ENCODE measurements at places on chromosomes 7 and 10.

DNA sequence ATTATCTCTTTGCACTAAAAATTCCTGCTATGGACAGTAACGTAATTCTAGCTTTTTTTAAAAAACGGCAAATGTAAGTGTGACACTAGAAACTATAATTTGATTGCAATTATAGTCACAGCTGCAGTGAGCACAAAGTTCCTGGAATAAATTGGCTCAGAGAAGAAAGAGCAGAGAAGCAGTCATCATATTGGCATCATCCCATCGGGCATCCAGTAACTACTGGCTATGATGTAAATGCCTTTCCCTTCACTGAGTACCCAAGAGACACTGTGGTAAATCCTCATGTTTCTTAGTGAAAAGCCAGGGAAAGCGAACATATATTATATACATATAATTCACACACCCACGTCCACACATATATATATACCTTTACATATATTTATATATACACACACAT, 43.6 kb downstream of the PIP4K2A start:
- no peak for DNase-seq

- DNase-seq = peak; percentile 59
Observed at GRCh38 chr10:27743012-27743876, 2.4 kb downstream of the MKX start.

DNA sequence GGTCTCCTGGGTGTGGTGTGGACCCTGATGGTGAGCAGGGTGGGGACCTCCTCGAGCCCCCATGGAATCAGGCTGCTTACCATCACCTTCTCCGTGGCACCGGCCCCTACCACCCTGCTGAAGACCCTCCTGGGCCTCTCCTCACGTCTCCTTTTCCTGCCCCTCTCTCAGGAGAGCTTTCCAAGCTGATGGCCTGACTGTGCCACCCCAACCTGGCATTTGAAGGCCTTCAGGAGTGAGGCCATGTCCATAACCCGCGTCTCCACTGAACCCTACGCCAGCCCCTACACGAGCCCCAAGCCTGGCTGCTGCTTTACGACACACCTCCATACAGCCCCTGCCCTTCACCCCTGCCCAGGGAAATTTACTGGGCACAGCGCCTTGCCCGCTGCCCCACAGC, 55.4 kb downstream of the ZRANB1 start:
- DNase-seq = no peak

- no peak for DNase-seq
Observed at GRCh38 chr10:69292459-69292858, 14.2 kb downstream of the HK1 start.

- DNase-seq = no peak
Observed at GRCh38 chr7:100575746-100576383, 2.2 kb upstream of the SAP25 start.

- no peak for DNase-seq
Observed at GRCh38 chr7:36994456-36995112, 270.3 kb upstream of the AOAH start.

- DNase-seq = no peak
Observed at GRCh38 chr7:45236666-45237065, 79.1 kb downstream of the RAMP3 start.

DNA sequence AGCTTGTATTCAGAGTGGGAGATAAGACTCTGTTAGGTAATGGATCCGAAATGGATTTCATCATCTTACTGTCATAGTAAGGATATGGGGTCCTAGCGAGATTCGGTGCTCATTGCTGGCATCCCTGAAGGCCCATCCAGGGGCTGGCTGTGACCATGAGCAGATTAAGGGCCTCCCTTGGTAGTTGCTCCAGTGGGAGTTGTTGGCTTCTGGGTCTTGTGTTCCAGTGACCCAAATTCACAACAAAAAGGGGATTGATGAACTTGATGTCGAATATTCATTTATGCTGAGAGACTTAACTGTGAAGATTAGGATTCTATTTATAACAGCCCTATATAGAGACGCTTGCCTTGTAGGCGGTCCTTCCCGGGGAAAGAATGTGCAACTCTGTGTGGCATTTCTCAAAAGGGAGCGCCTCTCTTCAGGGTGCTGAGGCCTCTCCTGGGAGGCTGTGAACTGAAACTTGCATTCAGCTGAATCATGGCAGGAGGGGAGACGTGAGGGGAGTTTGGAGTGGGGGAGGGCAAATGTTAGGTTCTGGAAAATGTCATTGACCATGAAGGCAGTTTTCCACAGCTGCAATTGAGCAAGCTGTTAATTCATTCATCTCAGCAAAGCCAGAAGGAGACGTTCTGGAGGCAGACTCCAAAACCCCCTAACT, 233.1 kb upstream of the FZD8 start:
- no peak for DNase-seq

DNA sequence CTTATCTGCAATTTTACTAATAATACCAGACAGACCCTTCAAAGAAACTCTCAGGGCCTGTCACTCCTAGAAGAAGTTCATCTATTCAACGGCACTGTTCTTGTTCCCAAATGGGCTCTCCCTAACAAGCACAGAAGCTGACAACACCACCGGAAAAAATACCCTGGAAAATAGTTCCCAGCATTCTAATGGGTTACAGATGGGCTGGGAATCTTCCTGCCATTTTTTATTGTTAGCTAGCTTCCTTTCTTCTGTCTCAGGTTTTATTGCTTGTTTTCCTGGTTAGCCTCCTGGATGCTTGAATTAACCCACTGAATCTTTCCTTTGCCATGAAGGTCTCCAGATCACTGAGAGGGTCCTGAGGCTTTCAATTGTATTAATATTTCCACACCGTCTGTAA, 689.8 kb upstream of the NRP1 start:
- no peak for DNase-seq

- no peak for DNase-seq
Observed at GRCh38 chr7:143504215-143504936, 26.7 kb downstream of the TAS2R41 start.

- DNase-seq = peak; percentile 84
Observed at GRCh38 chr10:49761789-49762565, at the start of gene OGDHL. OGDHL (minus strand) TSS chr10:49762323; CDS start chr10:49758592, 3,731 bp downstream.

- no peak for DNase-seq
Observed at GRCh38 chr10:117348236-117348635, 27.0 kb downstream of the PDZD8 start.

GRCh38 chr7:12194426-12194825, 16.7 kb upstream of the TMEM106B start:
- DNase-seq = no peak

GRCh38 chr7:106152313-106152665, 40.2 kb upstream of the SYPL1 start:
- no peak for DNase-seq

DNA sequence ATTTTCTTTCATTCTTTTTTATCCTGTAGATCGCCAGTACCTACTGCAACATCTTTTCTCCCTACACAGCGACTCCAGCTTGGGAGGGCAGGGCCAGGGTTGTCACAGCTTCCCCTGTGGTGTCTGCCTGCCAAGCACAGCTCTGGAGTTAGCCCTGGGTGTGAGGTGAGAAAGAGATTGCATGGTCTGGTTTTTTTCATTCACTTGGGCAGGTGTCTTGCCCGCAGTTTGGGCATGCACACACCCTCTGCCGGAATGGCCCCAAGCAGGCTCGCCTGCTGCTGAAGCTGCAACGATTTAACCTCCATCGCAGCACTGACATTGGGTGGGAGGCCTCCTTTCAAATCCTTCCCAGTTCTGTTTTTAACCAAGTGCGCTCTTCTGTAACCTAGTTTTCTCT, 132.8 kb downstream of the WNT2 start:
- no peak for DNase-seq

- DNase-seq = no peak
Observed at GRCh38 chr10:4212111-4212630, 427.2 kb upstream of the KLF6 start.

- DNase-seq = no peak
Observed at GRCh38 chr7:23893942-23894891, 184.2 kb downstream of the STK31 start.

GRCh38 chr10:1540144-1540543, 197.2 kb downstream of the ADARB2 start:
- no peak for DNase-seq

- DNase-seq = peak; percentile 66
Observed at GRCh38 chr10:84008878-84009277, 130.4 kb upstream of the GHITM start.

DNA sequence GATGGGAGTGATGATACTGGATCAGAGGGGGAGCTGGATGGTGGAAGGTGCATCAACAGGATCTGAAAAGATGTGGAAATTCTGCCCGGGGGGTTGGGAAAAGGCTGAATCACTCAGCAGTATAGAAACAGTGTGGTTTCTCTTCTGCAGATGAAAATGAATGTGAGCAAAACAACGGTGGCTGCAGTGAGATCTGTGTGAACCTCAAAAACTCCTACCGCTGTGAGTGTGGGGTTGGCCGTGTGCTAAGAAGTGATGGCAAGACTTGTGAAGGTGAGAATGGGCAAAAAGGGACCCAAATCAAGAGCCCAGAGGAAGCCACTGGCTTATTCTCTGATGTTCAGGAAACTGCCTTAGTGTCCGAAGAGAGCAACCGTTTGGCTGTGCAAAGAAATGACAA, 12.9 kb downstream of the OIT3 start:
- no peak for DNase-seq

DNA sequence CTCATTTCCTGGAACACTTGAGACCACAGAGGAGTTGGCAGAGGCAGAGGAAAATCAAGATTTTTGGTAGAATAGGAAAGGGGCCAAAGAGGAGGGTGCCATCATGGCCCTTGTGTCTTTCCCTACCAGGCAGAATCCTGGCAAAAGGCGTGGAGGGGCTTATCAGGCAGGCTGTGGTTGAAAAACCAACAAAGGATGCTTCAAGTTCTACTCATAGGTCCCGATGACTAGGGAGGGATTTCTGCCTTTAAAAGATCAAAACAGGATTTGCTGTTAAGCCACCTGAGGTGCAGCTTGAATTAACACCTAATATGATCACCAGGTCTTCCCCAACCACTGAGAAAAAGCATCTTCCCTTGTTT, 45.7 kb downstream of the BPGM start:
- DNase-seq = no peak

DNA sequence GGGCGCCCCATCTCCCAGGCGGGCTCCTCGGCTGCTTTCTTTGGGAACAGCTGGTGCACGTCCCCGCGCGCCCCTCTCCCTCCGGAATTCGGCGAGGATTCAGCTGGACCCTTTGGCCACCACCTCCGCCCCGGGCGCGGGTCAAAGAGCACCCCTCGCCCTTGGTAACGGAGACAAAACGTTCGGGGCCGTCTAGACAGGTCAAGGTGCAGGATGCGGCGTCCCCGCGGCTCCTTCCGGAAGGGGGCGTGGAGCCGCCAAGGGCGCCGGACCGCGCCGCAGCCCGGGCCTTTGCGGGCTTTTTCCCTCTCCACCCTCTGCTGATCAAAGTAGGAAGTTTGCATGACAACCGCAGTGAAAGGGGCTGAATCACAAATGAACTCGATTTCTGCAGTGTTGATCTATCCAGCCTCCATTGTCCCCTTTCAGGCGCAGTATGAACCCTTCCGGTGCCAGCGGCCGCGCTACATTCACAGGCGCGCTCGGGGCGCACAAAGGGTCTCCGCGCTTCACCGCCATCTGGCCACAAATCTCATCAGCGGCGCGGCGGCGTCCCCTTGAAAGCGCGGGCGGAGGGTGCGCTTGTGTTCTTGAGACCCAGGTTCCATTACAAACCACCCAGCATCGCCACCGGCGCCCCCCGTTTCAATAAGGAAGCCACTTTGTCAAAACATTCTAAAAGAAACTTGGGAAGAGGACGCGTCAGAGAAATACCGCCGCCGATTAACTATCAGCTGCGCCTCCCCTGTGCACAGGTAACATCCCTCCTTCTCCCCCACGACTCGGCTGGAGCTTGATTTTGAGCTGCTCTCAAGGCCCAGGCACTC, 36.4 kb downstream of the CNPY1 start:
- no peak for DNase-seq

GRCh38 chr10:69786791-69787190, 14.9 kb upstream of the COL13A1 start:
- peak; percentile 24 for DNase-seq

DNA sequence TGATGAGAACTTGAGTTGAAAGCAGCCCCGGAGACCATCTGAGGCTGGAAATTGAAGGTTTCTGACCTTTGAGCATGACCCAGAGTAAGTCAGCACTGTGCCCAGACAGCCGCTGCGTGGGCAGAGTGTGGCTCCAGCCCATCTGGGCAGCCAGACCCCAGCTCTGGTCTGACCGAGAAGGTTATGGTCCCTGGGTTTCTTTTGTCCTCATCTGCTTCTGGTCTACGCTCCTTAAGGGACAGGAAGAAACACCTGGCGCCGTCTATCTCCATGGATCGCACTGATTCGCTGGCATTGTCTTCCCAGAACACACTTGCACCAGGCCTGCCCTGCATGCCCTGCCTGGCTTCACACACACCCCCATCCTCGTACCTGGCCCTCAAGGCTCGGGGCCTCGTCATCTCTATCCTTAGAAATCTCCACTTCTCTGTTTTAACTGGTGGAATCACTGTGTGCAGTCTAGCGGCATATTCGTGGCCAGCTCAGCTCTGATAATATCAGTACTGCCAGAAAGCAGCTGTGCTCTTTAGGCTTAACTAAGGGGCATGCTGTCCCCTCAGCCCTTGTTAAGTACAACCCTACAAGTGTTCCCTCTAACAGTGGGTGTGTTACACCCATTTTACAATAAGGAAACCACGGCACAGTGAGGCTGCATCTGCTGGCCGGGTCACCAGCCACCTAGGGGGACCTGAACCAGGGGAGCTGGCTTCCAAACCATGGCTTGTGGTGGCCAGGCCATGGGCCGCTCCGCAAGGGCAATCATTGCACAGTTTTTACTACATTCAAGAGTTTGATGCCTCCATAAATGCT, 127.7 kb downstream of the ADCY1 start:
- DNase-seq = no peak

DNA sequence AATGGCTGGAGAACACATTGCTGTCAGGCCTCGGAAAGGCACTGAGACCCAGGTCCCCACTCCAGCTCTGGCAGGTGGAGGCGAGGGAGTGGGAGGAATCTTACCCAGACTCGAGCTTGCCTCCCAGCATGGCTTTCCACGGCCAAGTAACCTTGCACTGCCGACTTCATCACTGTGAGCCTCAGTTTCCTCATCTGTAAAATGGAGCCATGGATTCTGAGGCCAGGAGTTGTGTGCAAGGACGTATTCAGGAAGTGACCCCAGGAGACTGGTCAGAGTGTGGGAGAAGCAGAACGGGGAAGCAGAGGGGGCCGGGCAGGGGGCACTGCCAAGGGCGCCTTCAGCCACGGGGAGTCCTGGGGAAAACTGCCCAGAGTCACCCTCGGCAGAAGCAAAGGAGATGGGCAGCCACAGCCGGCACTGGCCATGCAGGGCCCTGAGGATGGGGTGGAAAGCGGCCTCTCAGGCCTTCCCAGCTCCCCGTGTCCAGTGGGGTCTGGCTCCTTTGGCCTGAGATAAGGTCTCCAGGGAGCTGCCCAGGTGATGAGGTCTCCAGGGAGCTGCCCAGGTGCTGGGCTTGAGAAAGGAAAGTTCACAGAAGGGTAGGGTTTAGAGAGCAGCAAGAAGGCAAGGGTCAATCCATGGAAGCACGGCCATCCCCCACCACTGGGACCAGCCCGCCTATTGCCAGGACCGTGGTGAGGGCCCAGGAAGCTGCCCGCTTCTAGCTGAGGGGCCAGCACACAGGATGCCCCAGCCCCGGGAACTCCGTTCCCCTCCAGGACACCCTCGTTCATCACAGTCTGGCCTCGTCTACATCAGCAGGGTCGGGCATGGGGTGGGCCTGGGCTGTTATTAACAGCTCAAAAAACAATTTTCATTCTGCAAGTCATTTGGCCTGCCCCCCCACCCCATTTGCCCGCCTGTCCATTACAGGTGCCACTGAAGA, 34.3 kb upstream of the EN2 start:
- DNase-seq = no peak

All from suppressor macrophage (primary cell).